ENCODE measurements at places on chromosomes 7 and 10. TPM values are rescaled to one million over a fixed set of nuclear protein-coding genes. Genes with fewer than 3 reads are reported as not detected.

Gene SLC25A13
- total RNA-seq = 32.5 TPM

DNA sequence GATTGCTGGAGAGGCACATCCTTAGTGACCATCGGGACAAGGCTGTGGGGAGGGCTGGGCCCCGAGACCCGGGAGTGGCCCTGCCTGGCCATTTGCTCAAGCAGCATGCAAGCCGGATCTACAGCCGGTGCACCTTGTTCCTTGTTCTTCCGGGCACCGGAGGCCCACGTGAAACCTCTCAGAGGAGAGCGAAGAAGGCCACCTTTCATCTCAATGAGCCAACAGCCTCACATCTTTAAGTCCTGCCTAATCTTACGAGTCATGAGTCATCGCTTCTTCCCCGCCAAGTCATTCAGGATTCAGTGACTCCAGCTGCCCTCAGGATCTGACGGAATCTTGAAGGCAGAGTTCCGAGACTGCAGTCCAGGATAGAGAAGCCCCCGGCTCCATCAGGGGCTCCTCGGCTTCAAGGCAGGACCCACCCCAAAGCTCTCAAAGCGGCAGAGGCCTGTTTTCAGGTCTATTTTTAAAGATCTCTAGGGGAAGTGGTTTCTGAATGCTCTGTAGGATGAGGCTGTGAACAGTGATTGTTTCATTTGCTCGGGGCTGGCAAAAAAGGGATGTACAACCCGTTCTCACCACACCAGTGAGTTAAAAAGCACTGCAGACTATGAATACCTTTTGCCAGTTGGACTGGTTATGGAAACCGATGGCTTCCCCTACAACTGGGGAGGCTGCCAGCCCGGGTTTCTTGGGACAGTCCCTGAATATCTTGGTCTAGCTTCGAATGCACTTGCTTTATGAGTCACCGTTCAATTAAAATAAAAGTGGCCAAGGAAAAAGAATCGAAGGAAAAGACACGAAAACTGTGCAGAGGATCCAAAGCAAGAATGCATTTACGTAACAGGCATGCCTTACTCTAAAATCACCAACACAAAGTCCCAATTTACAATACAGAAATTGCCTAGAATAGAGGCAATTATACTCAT, 57.2 kb upstream of the ECHDC3 start:
- DNase-seq = peak; percentile 65

Gene SPDYE2B
- total RNA-seq = not detected

- DNase-seq = no peak
Observed at GRCh38 chr7:111238886-111239285, 148.0 kb downstream of the LRRN3 start.

DNA sequence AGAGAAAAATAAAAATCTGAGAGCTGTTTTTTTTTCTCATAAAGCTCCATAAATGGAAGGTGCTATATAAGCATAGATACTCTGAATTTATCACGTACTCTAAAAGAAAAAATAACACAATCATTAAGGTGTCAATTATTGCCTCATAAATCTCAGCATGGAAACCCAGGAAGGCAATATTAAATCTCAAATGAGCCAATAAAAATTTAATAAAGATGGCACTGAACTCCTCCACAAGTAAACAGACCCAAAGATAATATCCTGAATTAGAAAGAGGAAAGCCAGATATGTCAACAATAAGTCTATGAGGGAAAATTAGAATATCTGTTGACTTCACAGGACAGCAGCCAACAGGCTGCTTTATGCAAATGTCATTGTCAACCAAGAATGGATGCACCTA, 66.5 kb downstream of the CDK6 start:
- no peak for DNase-seq

Gene CABCOCO1
- 5.5 TPM for total RNA-seq

Data from dorsolateral prefrontal cortex (tissue), 122 donors.